ENCODE measurements at places on chromosomes 5 and 9.
A peak's percentile ranks its signal among the peaks of the same experiment; 100 is the strongest.

GRCh38 chr9:109640580-109641371 lies 139.2 kb upstream of the PALM2AKAP2 start:
- peak; percentile 60 for DNase-seq

DNA sequence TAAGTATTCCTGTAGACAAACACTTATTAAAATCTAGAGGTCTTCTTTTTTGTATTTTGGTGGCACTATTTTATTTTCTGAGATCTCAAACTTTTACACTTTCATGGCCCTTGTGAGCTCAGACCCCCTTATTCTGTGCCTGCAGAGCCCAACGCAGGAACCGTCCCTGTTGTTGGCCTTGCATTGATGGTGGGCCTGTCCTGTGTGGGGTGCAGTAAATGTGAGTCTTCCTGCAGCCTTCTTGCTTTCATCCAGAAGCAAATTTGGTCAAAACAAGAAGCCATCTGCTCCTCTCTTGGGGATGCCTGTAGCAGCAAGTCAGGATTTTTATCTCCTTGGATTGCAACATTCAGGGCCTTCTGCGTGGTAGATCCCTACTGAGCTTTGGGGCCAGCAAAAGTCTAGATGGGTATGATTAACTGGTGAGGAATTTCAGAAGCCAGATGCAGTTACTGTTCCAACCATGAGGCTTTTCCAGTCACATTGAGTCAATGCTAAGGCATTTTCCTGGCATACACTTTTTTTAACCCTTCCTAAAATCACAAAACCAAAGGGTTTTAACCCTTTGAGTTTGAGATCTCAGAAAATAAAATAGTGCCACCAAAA lies 31.7 kb downstream of the BASP1 start:
- peak; percentile 60 for DNase-seq

- DNase-seq: no peak
Observed at GRCh38 chr5:131277875-131278740, 14.3 kb downstream of the CDC42SE2 start.

- no peak for DNase-seq
Observed at GRCh38 chr9:34647084-34647403, 569 bp downstream of the GALT start.

GRCh38 chr9:93248386-93249040 lies 64.6 kb downstream of the WNK2 start:
- no peak for DNase-seq

GRCh38 chr9:5502553-5502952 lies 7.8 kb upstream of the PDCD1LG2 start:
- DNase-seq: no peak

- DNase-seq: no peak
Observed at GRCh38 chr9:26413611-26414010, 479.0 kb downstream of the CAAP1 start.

DNA sequence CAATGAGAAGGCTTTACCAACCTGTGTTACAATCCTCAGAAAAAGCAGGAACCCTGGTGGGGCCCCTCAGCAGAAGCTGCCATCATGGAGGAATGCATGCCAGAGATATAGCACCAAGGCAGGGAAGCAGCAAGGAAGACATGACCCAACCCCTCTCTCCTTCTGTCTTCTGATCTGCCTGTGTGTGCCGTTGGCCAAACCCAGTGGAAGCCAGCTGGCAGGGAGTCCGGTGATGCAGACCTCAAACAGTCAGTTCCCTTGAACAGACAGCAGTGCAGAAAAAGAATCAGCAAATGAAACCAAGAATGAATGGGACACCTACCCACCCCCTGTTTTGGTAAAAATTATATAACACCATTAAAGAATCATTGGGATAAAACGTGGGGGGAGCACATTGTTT lies 234.2 kb downstream of the ZNF608 start:
- DNase-seq: no peak

DNA sequence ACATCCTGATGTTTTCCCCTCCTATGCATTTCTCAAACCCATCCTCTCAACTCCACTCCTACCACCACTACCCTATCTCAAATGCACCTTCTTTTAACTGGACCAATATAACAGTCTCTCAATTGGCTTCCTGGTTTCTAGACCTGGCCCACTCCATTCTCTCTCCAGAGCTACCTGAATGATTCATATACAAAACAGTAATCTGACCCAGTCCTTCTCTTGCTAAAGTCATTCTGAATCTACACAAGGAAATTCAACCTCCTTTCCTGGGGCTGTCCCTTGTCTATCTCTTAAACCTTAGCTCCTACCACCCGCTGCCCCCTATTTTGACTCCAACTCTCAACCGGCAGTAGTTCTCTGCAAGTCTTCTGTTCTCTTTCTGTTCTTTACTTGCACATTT lies 97.2 kb downstream of the PCSK1 start:
- DNase-seq: no peak

DNA sequence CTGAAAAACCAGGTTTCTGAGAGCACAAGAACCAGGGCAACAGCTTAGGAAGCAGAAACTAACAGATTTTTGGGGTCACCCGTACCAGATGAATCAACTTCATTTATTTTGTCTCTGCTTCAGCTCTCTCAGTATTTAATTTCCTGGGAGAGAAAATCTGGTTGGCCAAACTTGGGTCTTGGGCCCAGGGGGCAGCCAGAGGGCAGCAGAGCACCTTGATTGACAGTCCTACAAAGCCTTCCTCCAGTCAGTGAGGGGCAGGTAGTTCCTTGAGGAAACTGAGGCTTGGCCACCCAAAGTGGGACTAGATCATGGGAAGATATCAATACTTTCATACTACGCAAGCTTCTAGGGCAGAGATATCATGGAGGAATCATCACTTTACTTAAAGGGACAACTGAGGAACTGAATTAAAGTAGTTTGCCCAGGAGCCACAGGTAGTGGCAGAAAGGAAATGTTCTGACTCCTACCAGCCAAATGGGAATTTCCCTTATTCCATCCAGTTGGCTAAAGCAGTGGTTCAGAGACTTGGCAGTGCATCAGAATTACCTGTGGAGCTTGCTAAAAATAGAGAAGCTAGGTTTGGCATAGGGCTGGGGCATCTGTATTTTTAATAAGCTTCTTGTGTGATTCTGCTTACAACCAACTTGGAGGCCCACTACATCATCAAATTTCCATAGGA lies 21.5 kb upstream of the ARHGAP26 start:
- DNase-seq: peak; percentile 33

GRCh38 chr5:109937951-109938350 lies 248.2 kb downstream of the MAN2A1 start:
- DNase-seq: no peak

DNA sequence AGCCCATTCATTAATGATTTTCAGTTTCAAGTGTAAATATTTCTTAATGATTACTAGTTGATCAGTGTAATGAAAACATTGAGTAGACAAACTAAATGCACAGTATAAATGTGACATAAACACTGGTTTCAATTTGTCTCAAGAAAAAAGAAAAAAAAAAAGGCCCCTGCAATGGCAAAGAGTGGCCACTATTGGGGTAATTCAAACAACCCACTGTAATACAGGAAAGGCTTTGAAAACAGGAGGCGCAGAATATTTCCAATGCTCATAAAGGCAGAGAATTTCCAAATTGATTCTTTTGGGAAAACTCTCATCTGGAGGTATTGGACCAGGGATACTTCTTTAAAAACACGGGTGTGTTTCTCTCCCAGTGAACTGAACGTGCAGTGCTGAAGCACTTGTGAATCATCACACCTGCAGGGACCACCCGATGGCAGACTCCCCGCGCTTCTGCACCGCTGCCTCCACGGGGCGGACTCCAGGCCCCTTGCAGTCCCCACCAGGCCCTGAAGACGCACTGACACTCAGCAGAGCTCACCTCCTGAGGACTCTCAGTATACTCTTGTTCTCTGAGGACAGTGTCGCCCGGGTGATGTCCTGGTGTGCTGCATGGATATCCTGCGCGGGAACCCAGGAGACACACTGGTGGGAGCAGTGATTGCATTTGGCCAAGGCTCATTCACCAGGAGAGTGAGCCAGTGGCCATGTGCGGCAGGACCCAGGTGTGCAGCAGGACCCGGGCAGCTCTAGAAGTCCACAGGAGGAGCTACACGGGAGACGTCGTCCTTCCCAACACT lies 227.6 kb upstream of the IRX4 start:
- no peak for DNase-seq
